ENCODE measurements at places on chromosomes 3 and 15.

GRCh38 chr3:36911990-36912804 lies 32.7 kb downstream of the TRANK1 start:
- no peak for DNase-seq

DNA sequence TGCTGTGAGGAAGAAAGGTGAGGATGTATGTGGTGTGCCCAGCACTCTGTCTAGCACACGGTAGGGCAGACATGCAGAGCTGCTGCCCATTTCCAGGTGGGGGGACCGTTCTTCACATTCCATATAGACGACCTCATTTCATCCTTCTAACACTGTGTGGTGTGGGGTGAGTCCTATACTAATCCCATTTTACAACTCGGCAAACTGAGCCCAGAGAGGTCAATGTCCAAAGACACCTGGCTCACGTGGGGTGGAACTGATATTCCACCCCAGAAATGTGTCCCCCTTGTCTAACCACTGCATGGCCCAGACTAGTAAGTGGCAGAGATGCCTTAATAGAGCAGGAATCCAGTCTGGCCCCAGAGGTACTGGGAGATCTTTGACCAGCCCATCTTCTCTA lies 119.2 kb downstream of the FBLN2 start:
- DNase-seq, result no peak

- no peak for DNase-seq
These were observed 36.9 kb upstream of the TRIM59 start for GRCh38 chr3:160486459-160486869.

DNA sequence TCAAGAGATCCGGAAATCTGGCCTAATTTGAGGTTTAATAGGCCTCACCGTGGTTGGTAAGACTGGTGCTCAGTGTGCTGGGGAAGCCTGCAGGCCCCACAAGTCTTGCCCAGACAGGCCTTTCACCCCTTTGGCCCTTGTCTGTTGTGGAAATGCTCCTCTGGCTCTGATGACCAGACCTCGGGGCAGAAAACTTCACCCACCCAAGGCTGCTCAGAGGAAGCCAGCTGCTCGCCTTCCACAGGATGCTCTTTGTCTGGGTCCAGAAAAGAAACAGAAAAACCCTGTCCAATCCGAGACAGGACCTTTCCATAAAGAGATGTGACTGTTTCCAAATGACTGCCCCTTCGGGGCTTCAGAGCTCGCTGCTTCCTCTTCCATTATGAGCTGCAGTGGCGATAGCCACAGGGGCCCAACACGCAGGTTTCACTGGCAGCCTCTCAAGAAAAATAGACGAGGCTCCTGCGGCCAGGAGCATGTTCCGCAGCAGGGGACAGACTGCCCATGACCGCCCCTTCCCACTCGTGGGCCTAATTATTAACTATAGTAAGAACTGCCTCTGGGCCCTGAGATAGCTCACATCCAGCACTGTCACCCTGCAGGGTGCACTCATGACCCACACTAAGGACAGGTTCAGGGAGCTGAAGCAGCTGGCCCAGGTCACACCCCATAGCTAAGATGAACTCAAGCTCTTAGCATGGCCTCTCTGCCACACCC lies 6.8 kb upstream of the SNX22 start:
- DNase-seq, result no peak

GRCh38 chr3:190101320-190102011 lies 19.2 kb downstream of the P3H2 start:
- no peak for DNase-seq

All from WTC11 (cell line).